ENCODE measurements at places on chromosomes 1 and 21.

- peak; percentile 18 for DNase-seq
Measured at GRCh38 chr1:2406451-2407041, 5.8 kb downstream of the PEX10 start.

GRCh38 chr1:19616489-19616888 lies 27.6 kb upstream of the NBL1 start:
- DNase-seq = no peak

GRCh38 chr1:23422241-23422877 lies 2.2 kb downstream of the TCEA3 start:
- no peak for DNase-seq

- DNase-seq = no peak
Measured at GRCh38 chr1:226350519-226350865, 41.5 kb upstream of the LIN9 start.

DNA sequence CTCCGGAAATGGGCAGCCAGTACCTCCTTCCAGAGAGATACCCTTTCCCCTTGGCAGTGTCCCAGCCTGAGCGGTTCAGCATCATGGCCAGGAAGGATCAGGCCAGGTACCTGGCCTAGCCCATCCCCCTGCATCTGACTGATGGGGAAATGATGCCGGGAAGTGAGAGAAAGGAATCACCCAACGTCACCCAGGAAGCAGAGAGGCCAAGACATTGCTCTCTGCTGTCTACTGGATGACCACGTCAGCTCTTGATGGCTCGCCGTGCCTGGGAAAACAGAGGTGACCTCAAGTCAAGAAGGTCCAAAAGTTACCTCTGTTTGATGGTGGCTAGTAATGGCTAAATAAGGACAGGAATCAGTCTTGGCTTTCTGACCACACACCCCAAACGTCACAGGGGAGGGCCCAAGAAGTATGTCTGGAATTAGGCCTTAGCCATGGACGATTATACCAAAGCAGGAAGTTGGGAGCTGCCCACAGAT lies 79.0 kb downstream of the MRPL37 start:
- no peak for DNase-seq

GRCh38 chr1:81044708-81045107 lies 756.0 kb upstream of the ADGRL2 start:
- DNase-seq = no peak

DNA sequence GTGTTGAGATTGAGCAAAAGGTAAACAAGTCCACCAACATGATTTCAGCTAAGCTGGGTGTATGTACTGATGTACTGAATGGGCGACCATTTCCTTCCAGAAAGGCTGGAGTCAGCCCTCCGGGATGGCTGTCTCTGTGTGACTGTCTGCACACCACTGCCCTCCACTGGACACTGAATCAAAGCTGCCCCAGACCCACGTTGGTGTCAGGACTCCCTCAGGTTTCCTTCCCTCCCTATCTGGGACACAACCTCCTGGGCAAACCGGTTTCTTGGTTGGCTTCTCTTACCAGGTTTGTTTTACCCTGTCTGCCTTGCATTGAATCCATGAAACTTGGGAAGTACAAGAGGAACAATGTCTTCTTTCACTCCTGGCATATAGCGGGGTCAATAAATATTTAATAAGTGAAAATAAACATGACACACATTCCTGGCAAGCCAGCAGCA lies 5.3 kb upstream of the SRP9 start:
- peak; percentile 85 for DNase-seq

DNA sequence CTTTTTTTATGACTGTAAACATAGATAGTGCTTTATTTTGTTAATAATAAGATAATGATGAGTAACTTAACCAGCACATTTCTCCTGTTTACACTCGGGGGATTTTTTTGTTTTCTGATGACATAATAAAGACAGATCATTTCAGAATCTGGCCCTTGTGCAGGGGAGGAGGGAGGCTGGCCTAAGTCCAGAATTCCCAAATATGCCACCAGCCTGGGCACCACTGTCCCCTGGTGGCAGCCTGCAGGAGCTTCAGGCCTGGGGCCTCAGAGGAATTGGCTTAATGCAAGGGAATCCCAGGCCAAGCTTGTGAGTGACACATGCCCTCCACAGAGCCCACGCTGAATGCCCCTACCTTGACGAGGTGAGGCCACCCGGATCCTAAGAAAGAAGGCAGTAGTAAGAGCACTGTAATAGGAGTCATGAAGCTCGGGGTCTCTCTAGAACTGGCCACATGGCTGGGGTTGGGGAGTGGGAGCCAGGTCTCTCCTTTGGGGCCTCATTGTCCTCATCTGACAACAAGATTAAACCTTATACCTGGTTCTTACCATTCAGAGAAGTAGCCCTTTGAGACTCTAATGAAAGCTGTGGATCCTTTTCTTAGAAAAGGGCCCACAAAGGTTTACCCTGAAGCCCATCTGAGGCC lies 24.1 kb downstream of the ETNK2 start:
- DNase-seq = peak; percentile 77

GRCh38 chr1:221521686-221522085 lies 220.2 kb downstream of the DUSP10 start:
- no peak for DNase-seq

DNA sequence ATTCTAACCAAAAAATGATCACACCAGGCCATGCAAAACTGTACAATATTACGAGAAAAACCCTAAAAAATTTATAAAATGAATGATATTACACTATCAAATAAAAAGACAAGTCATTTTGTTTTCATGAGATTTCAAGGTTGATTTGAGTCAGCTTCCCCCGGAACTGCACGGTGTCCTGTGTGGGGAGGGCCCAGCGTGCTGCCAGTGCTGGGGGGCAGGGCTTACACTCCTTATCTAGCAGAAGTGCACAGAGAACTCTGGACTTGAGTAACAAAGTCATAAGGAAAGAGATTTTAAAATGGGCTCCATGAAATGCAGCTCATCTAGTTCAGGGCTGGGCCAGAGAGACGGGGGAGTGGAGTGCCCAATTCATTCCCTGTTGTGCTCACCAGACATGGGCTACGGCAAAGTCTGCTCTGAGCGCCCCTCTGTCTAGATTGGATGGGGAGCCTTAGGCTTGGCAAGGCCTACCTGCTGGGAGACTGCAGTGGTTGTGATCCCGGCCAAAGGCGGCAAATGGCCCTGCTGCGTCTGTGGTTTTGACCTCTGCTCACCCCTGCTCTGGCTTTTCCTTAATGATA lies 50.1 kb downstream of the COQ8A start:
- no peak for DNase-seq

GRCh38 chr1:52553362-52554266 lies 722 bp upstream of the TUT4 start:
- DNase-seq = peak; percentile 86

DNA sequence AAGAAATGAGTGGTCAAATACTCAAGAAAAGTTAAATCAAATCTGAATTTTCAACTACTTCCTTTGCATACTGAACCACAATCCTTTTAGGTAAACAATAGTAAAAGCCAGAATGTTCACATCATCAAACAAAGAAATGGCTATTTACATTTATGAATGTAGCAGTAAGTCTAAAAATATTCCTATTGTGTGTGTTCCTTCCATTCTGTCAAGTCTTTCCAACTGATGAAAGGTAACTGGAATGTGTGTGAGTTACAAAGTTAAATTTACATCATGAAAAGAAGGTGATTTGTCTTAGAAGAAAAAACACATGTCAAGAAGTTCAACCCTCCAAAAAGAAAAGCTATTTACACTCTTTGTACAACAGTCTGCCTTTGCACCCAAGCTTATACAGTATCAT lies 203.1 kb downstream of the SIPA1L2 start:
- no peak for DNase-seq

DNA sequence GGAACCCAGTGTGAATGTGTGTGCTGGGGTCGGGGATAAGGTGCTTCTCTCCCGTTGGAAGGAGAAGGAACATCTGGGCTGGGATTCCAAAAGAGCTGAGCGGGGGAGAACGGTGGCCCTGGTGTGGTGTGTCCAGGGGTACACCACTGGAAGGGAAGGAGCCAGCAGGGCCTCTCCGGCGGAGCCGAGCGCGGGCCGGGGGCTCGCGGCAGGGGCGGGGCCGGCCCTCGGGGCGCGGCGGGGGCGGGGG lies 231 bp upstream of the RPS6KA1 start:
- no peak for DNase-seq

GRCh38 chr1:21939650-21940374 lies 2.7 kb upstream of the HSPG2 start:
- peak; percentile 18 for DNase-seq

GRCh38 chr1:223732993-223733798 lies 20.9 kb downstream of the CAPN2 start:
- peak; percentile 83 for DNase-seq

GRCh38 chr1:107997866-107998265 lies 32.9 kb upstream of the VAV3 start:
- DNase-seq = no peak

DNA sequence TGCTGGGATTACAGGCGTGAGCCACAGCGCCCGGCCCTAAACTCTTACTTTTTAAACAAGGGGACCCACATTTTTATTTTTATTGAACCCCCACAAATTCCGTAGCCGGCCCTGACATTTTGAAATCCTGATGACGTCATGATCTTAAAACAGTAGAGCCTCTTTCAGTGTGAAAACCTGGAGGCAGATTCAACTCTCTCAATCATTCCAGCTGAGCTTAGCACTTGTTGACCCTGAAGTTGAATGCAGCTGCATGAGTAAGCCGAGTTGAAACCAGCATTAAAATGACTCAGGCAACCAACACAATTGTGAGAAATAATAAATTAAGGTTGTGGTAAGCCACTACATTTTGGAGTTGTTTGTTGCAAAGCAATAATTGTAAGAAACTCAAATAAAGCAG lies 93.9 kb upstream of the ADGRL4 start:
- no peak for DNase-seq

DNA sequence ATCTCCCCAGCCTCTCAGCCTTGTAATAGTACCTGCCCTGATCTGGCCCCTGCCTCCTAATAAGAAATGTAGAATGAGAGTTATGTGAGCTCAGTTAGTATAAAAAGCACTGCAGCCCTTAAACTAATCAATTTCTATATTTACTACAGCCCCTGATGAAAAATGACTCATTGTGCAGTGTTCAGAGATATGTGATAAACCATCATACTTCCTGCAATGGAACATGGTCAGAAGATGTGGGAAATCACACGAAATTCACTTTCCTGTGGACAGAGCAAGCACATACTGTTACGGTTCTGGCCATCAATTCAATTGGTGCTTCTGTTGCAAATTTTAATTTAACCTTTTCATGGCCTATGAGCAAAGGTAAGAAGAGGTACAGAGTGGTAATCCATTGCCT lies 176.8 kb upstream of the PDE4B start:
- DNase-seq = no peak

DNA sequence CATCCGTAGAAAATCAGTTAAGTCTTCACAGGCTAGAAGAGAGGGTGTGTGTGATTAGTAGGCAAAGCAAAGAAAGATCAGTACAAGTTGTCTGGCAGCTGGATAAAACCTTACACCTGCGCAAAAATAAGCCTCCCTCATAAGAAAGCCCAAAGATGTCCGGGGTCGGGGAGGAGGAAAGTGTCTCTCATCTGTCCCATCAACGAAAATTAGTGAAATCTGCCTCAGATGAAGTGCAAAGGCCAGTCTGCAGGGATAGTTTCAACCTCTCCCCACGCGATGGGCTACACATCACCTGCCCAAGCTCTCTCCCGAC lies 333.9 kb downstream of the SRGAP2C start:
- no peak for DNase-seq

DNA sequence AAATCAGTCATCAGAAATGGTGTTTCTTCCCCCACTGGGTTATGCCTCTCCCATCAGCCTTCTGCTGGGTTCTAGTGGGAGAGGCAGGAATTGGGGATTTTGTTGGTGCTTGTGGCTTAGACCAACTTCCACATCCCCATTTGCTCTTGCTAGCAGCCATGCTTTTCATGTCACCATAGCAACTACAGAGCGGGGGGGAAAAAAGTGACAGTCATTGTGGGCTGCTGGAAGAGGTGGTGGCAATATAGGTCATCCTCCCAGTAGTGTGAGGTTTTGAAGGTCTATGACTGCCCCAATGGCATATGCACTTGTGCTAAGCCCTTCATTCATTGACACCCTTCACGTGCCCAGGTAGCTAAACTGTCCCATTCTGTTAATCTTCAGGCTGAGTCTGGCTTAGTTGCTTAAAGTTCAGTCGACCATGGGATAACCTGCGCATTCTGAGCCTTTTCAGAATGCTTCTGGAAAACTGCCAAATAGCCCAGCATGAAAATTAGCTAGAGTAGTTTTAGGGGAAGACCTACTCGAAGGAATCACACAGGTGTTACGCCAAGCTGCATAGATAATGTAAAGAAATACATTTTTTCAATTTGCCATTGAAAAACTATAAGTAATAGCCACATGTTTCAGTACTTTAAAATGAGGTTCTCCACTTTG lies 53.7 kb upstream of the ZNF326 start:
- DNase-seq = peak; percentile 30

DNA sequence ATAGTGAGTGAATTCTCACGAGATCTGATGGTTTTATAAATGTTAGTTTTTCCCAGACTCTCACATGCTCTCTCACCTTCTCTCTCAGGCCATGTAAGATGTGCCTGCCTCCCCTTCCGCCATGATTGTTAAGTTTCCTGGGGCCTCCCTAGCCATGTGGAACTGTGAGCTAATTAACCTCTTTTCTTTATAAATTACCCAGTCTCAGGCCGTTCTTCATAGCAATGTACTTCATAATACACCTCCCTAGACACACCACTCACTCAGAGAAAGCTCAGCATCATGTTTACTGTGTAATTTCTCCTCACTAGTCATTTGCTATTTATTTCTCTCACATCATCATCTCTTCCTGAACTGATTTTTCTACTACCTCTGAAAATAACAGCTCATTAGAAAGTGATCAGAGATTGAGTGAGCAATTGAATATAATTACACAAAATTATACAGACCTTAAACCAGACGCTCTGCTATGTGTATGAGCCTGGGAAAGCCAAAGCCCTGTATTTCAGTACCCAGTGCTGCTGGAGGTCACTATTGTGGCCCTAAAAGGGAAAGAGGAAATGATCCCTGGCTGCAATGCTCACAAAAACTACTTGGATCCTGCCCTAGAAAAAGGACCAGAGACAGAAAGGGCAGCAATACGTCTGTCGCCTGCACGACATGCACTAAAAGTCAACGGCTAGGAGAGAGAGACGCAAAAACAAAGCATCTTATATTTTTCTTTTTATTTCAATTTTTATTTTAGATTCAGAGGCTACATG lies 284.5 kb downstream of the DSCAM start:
- DNase-seq = no peak

GRCh38 chr1:106836708-106837107 lies 219.8 kb upstream of the PRMT6 start:
- no peak for DNase-seq

GRCh38 chr1:156884560-156885184 lies 8.8 kb upstream of the PEAR1 start:
- DNase-seq = no peak

DNA sequence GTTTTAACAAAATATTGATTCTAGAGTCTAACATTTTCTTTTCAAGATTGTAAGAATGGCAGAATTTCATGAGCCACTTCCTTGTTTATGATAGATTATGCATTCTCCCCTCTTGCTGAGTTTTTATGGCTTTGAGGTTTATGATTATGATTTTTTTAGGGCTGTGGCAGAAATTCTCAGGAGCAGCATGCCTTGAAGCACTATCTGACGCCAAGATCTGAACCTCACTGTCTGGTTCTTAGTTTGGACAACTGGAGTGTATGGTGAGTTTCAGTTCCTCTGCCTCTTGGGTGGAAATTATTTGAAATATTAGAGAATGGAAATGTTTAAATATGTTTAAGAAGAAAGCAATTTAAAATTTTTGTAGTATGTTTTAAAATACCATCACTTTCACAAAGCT lies 10.2 kb downstream of the USP16 start:
- no peak for DNase-seq

- no peak for DNase-seq
Measured at GRCh38 chr1:156504438-156504813, 3.9 kb upstream of the MEF2D start.

GRCh38 chr1:2238361-2239012 lies 10.4 kb downstream of the SKI start:
- no peak for DNase-seq

Data from COR-L47 (cell line).